ENCODE measurements at places on chromosomes 16 and 17. TPM values are rescaled to one million over a fixed set of nuclear protein-coding genes. Genes with fewer than 3 reads are reported as not detected.

Gene SLC5A11
- total RNA-seq: not detected

Gene NOD2
- under 0.01 TPM for total RNA-seq

Gene SDK2
- 6.9 TPM for total RNA-seq

Gene TIGD7
- total RNA-seq: 22.0 TPM

Gene COX6A2
- not detected for total RNA-seq

Gene OTOP2
- total RNA-seq: not detected

Gene CWC25
- 9.4 TPM for total RNA-seq

Gene NEUROD2
- total RNA-seq: 44.8 TPM

Gene CD300A
- 2.4 TPM for total RNA-seq

Gene BCKDK
- total RNA-seq: 11.4 TPM

Gene EVI2A
- 2.4 TPM for total RNA-seq

Gene CTF1
- total RNA-seq: 0.41 TPM

Gene SEZ6L2
- 43.2 TPM for total RNA-seq

Gene JPH3
- 48.1 TPM for total RNA-seq

Gene CUEDC1
- 6.5 TPM for total RNA-seq

Gene BRICD5
- 4.5 TPM for total RNA-seq

Gene SLC16A6
- 1.2 TPM for total RNA-seq

Gene CLEC18A
- total RNA-seq: 0.82 TPM

Gene PFAS
- total RNA-seq: 22.8 TPM

Gene TERB1
- total RNA-seq: 0.41 TPM

Gene INCA1
- not detected for total RNA-seq

Gene RAMP2
- total RNA-seq: 15.9 TPM

Gene MYLK3
- 0.41 TPM for total RNA-seq

Gene ADCY9
- 6.5 TPM for total RNA-seq

Gene TBC1D16
- total RNA-seq: 16.3 TPM

Gene ZMYND15
- not detected for total RNA-seq

Gene TENT4B
- 27.7 TPM for total RNA-seq

Gene CCL16
- not detected for total RNA-seq

Measured in frontal cortex (tissue), 4 donors.